ENCODE measurements at places on chromosomes 5 and 9.

DNA sequence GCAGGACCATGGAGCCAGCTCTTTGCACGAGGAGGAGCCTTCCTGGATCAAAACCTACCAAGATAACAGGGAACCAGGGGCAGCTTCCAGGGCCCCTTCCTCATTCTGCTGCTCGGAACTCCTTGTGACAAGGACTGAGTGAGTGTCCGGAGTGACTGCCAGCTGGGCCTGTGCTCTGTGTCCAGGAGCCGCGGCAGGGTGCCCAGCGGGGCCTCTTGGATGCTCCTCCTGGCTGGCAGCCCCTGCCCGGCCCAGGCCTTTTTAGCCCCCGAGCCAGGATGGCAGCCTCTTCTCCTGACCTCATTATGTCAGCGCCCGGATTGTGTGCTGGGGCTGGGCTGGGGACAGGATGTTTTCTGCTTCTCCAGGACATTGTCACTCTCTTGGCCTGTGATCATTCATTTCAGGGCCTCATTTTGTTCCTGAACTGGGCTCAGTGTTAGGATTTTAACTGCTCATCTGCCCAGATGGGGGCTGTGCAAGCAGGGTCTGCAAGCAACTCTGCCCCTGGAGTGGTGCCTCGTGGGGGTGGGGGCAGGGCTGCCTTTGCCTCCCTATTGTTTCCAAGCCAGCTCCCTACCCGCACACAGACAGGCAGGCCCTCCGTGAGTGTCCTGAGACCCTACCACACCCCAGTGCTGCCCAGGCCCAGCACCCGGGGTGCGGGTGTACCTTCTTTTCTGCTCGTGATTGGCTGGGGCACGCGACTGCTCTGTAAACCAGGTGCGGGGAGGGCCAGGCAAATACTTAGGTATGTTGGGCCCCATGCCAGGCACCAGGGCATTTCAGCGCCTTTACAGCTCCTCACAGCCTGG lies 161.6 kb downstream of the COL23A1 start:
- DNase-seq = no peak

GRCh38 chr5:124341066-124341858 lies 405.2 kb downstream of the ZNF608 start:
- no peak for DNase-seq

- no peak for DNase-seq
Measured at GRCh38 chr5:68333649-68334552, 118.3 kb downstream of the PIK3R1 start.

DNA sequence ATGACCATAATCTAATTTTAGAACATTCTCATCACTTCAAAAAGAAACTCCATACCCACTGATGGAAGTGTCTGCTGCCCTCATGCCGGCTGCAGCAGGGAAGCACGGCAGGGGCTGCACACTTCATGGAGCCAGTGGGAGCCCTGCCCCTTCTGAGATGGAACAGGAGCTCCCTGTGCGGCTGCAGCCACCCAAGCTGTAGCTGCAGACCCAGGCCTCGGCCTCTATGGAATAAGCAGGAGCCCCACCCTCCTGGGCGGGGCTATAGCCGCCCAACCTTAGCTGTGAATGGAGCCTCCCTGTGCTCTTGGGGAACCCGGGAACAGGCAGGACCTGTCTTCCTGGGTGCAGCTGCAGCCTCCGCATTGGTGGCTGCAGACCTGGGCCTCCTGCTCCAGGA lies 128.5 kb downstream of the NUDT12 start:
- no peak for DNase-seq

DNA sequence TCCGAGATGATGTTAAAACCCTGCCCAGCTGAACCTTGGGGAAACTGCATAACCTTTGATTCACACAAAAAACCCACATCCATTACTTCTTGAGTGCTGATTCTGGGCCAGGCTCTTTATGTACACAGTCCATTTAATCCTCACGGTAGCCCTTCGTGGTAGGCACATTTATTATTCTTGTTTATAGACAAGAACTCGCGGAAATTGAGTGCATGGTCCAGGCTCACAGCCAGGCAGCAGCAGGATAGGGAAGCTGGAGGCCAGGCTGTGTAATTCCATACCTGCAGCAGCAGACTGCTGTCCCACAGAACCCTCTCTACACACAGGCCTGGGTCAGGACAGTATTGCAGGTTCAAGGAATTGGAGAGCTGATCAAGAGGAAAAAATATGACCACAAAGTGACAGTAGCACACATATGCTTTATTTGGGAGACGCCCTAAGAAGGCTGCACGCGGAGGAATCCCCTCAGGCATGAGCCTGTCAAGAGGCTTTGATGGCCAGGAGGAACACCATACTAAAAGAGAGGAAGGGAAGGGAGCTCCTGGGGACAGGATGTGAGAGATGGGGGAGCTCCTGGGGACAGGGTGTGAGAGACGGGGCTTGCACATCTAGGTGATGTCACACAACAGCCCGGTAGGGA lies 28.4 kb upstream of the FAM120A start:
- no peak for DNase-seq

GRCh38 chr5:67166460-67167285 lies 29.9 kb downstream of the CD180 start:
- peak; percentile 58 for DNase-seq

DNA sequence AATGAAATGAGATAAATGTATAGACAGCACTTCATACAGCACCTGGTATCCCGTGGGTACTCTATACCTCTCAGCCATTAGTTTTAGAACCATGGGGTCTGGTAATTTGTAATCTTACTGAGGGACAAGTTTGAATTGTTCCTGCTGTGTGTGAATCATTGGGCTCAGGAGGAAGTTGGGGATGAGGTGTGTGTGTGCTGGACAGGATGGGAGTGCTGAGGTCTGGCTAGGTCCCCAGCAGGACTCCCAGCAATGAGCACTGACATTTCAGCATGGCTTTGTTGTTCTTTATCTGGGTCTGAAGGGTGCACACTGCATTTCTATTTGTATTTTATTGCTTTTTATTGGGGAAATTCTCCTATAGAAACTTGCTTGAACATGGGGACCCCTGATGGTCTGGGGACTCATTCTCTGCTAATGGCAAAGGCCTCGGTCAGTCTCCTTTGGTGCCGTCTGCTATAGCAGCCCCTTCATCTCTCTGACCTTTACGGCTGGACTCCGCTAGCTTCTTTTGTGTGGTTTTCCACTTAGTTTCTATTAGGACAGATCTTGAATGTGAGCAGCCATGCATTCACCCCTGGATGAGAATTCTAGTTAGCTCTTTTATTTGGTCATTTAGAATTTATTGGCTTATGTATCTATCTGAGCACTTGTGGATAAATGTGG lies 98.1 kb downstream of the SREK1 start:
- no peak for DNase-seq

All from stimulated activated CD4-positive, alpha-beta T cell treated with anti-CD3 and anti-CD28 coated beads, Interleukin-15, amount 100 ng/mL, for 1 hour (primary cell).